Thoracic aorta endothelial cell (primary cell): ENCODE measurements at places on chromosomes 13 and 19. TPM values are rescaled to one million over a fixed set of nuclear protein-coding genes. Genes with fewer than 3 reads are reported as not detected.

Gene MAP1S
- 38.8 and 44.8 TPM in 2 replicates for total RNA-seq

Gene CAB39L
- total RNA-seq: 8.2 and 10.9 TPM in 2 replicates

Gene ATCAY
- 0.13 TPM in 1 of 2 replicates, not detected in the other for total RNA-seq

Gene CYP4F2
- not detected in 2 replicates for total RNA-seq

Gene STARD13
- total RNA-seq: 29.0 and 42.8 TPM in 2 replicates

Gene NCR1
- not detected in 2 replicates for total RNA-seq

Gene FFAR2
- total RNA-seq: not detected in 2 replicates

Gene ZNF497
- total RNA-seq: 0.36 and 0.40 TPM in 2 replicates

Gene IQCN
- 0.22 and 0.40 TPM in 2 replicates for total RNA-seq

Gene ZNF17
- total RNA-seq: 9.2 and 11.1 TPM in 2 replicates

Gene RGCC
- total RNA-seq: 17.0 and 23.0 TPM in 2 replicates

Gene NLRP11
- total RNA-seq: not detected in 2 replicates
